T1000 (cell line): ENCODE measurements at places on chromosomes 4 and X.

- DNase-seq, result no peak
Observed at GRCh38 chrX:41728125-41728524, 4.1 kb downstream of the GPR82 start.

DNA sequence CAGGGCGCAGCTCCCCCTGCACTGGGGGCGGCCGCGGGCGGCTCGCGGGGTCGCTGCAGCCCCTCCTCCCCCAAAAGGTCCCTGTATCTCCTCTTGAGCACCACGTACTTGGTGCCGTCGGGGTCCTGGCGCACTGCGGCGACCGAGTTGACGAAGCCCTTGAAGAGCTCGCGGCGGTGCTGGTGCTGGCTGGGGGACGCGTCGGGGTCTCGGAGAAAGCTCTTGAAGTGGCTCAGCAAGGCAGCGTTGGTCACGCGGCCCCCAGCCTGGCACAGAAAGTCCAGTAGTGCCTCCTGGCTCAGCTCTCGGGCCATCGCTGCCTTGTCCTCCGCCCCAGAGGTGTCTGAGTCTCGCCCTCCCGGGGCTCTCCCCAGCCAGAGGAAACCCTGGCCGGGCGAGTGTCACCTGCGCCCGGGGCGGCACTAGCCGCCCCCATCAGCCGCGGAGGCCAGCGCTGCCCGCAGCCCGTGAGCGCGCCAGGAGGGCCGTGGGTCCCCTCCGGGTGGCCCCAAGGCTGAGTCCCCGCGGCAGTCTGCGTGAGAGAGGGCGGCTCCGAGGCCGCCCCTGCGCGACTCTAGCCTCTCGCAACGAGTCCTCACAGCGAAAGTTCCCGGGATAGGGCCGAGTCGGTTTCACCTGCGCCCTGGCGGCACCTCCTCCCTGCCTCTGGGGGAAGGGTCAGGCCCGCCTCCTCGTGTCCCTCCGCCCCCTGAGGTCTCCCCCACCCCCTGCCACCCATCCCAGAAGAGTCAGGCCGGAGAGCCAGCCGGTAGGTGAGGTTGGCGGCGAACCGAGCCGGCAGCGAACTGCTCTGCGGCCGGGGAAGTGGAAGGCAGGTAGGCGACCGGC lies at the start of gene SOWAHB:
Gene SOWAHB, minus strand, starts transcription at position 609 of the 849 bp plus-strand sequence. Its CDS starts 295 bp downstream, at position 314.
- DNase-seq, result no peak

DNA sequence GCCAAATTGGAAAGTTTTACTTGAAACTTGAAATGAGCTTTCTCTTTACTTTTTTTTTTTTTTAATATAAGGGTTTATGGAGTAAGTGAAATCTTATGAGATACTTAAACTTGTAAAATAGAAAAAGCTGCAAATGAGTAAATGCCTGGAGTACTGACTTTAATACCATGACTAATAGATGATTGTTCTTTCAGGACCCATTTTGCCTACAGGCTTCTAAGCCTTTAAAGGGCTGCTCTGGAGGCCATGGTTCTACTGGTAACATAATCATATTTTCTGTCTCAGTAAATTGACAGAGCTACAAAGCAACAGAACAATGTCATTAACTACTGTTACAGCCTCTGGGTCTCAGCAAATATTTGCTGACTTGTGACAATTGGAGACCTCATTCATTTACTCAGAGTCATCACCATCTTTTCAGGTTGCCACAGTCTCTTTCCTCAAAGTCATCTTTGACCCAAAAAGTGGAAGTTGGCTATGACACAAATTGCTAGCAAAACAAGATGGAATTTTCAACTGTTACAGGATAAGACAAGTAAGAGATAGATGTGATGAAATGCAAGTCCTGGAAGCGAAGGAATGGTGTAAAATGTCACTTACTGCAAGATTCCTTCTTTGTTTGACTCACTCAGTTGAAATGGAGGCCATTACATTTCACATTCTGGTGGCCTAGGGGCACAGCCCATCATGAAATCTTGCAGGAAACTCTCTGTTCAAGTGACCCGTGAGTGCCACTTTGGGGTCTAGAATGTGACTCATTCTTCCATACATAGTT lies 132.7 kb downstream of the BTC start:
- DNase-seq, result peak; percentile 5

- DNase-seq, result no peak
Observed at GRCh38 chr4:86556791-86557415, 37.2 kb upstream of the PTPN13 start.

GRCh38 chr4:20044502-20044911 lies 207.2 kb upstream of the SLIT2 start:
- no peak for DNase-seq

DNA sequence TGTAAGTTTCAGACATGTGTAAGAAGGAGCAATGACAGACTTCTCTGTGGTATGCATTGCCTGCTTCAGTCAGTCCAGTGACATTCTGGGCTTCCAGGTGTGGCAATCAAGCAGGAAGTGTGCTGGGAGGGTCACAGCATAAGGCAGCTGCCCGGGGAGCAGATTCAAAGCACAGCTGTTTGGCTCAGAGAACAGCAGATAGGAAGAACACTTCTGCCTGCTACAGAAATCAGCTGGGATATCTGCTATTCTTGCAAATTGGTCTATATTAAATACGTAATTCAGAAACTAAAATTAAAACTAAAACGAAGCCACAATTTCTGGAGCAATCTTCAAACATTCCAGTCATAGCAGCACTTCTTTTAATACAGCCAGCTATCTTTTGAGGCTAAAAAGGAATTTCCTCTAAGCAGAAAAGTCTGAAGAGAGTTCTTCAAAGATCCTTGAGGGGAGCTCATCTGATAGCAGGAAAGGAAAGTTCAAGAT lies 47.5 kb upstream of the GALNT7 start:
- DNase-seq, result no peak

GRCh38 chr4:20478412-20478811 lies 221.8 kb upstream of the PACRGL start:
- no peak for DNase-seq

DNA sequence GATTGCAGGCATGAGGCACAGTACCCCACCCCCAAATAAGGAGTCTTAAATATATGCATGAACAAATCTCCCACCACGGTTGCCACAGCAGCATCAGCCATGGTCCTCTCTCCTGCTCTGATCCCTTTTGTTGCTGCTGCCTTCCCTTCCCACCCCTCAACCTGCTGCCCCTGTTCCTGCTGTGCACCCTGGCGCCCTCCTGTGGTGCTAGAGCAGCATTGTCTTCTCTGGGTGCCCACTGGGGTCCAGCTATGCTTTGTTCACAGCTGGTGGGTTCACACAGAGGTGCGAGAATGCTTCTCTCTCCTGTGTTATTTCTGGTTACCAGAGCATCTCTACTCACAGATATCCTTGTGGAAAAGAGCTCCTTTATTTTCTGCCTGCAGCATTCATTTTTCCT lies 116.2 kb downstream of the GATB start:
- DNase-seq, result no peak

- no peak for DNase-seq
Observed at GRCh38 chr4:67038228-67038566, 507.1 kb downstream of the CENPC start.

DNA sequence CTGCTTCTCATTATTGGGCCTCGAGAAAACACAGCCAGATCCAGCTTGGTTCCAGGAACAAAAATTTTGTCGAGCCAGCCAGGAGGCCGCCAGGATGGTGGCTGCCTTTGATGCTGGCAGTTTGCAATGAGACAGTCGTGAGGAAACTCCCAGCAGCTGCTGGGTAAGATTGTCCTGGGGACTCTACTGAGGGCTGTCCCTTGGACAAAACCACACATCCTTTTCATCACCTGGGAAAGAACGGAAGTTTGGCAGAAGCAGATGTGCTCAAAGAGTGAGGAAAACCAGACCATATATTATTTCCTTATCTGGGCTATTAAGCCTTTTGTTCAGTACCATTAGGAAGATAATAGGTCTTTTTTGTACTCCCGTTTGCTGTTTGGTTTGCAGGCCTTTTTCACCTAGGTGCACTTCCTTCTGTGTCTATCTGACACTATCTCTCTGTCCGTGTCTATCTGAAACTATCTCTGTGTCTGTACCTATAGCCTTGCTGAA lies 13.4 kb upstream of the PAPSS1 start:
- DNase-seq, result no peak

- DNase-seq, result peak; percentile 71
Observed at GRCh38 chrX:150200820-150201287, 162.3 kb upstream of the MAMLD1 start.
